ENCODE measurements at places on chromosomes 6 and 20. TPM values are rescaled to one million over a fixed set of nuclear protein-coding genes. Genes with fewer than 3 reads are reported as not detected.

The PSORS1C1 gene
- 2.0 TPM for total RNA-seq

The MYLIP gene
- 22.6 TPM for total RNA-seq

The MRPL14 gene
- 45.2 TPM for total RNA-seq

The IL17A gene
- not detected for total RNA-seq

The MEI4 gene
- not detected for total RNA-seq

The SPATS1 gene
- total RNA-seq, result not detected

The AGER gene
- 0.36 TPM for total RNA-seq
